Dorsolateral prefrontal cortex (tissue), 122 donors: ENCODE measurements at places on chromosomes 7 and 10. TPM values are rescaled to one million over a fixed set of nuclear protein-coding genes. Genes with fewer than 3 reads are reported as not detected.

Gene OR2A2
- not detected for total RNA-seq

GRCh38 chr10:98456043-98456570 lies 9.4 kb upstream of the HPS1 start:
- no peak for DNase-seq

- no peak for DNase-seq
Measured at GRCh38 chr10:131762789-131763696, 137.8 kb upstream of the PPP2R2D start.

- DNase-seq: no peak
Measured at GRCh38 chr7:28016297-28016696, 164.3 kb downstream of the JAZF1 start.

GRCh38 chr10:7428673-7429350 lies 18.0 kb upstream of the SFMBT2 start:
- no peak for DNase-seq

Gene SFTPA1
- total RNA-seq: not detected

DNA sequence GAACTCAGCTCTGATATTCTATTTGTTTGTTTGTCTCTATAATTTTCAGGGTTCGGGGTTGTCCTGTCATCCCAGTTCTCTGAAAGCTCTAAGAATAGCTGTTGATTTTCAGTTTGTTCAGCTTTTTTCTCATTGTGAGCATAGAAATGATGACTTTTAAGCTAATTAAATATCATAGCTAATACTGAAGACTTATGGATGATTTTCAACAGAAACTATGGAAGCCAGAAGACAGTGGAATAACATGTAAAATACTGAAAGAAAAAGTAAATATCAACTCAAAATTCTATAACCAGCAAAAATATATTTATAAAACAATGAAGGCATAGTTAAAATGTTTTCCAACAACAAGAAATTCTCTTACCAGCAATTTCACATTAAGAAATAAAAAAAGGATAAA lies 96.4 kb upstream of the ETV1 start:
- no peak for DNase-seq

- no peak for DNase-seq
Measured at GRCh38 chr7:39620486-39620885, 2.9 kb upstream of the RALA start.
